ENCODE measurements at places on chromosomes 3 and 15.

GRCh38 chr3:144524531-144524930, 552.9 kb downstream of the DIPK2A start:
- no peak for DNase-seq

GRCh38 chr3:120169407-120169806, 75.2 kb upstream of the GSK3B start:
- no peak for DNase-seq

DNA sequence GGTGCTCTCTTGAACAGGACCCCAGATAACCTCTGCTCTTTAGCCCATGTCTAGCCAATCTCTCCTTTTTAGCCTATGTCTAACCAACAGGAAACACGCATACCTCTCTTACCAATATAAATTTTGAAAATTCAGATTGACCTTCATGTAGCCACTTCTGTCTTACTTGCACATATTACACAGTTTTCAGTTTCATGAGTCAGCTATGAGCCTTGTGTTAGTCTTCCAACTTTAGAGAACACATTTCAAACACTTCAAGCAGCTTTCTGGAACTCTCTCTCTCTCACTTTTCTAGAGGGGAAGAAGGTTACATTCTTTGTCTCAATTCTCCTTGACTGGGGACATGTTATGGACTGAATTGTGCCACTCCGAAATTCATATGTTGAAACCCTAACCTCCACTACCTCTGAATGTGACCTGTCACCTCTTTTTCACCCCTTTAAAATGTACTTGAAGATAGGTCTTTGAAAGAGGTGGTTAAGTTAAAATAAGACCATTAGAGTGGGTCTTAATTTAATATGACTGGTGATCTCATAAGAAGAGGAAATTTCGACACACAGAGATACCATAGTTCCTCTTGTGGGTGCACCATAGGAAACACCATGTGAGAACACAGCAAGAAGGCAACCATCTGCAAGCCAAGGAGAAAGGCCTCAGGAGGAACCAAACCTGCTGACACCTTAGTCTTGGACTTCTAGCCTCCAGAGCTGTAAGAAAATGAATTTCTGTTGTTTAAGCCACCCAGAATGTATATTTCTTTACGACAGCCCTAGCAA, 480.3 kb upstream of the ALCAM start:
- no peak for DNase-seq

DNA sequence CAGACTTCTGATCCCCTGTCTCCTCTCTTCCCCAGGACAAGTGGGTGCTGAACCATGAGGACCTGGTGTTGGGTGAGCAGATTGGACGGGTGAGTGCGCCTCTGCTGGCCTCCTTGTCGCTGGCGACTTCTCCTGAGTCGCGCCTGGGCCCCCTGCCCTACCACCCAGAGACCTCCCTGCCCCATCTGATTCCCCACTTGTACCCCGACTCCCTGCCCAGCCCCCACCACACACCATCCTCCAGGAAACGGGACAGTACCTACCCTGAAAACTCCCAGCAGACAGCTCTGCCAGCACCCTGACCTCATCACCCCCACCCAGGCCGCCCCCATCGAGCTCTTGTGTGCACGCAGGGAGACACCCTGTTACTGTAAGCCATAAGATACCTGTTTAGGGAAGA, 7.7 kb downstream of the FES start:
- DNase-seq, result peak; percentile 10

- DNase-seq, result no peak
Measured at GRCh38 chr3:53300826-53301225, 45.0 kb upstream of the TKT start.

DNA sequence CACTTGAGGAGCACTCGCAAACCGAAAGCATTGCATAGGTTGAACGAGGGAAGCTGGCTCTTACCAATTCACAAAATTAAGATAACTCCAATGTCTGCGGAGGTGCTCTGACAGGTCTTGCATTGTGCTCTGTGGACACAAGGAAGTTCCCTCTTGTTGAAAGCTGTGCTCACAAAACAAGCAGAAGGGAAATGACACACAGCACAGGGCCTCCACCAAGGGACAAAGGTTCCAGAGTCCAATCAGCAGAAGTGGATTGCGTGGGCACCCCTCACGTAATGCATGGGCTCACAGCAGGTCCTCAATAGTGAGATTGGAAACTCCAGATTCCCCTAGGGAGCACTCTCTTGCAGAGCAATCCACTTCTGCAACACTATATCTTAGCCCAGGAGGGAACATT, 89.9 kb downstream of the ATP10A start:
- DNase-seq, result no peak

Measured in heart right ventricle (tissue), 16 donors.